MG63 (cell line): ENCODE measurements at places on chromosomes 4 and X. TPM values are rescaled to one million over a fixed set of nuclear protein-coding genes. Genes with fewer than 3 reads are reported as not detected.

DNA sequence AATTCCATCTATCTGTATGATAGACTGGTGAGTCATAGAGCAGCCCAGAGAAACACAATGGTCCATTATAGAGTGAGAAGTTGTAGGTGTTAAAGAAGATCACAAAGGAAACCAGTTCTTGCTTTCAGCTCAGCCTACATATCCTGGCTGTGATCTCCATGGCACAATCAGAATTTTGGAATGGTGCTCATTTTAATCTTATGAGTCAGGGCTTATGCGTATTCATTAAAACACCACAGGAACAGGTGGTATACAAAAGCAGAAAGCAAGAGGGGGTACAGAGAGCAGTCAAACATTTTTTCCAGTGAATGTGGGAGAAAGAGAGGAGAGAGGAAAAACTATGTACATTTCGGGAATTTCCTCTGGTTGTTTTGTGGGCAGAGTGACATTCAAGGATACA is 126.9 kb downstream of the MFAP3L start:
- DNase-seq: no peak

The HMX1 gene
- 7.5 and 17.5 TPM in 2 replicates for total RNA-seq

The NEUROG2 gene
- total RNA-seq: not detected in 2 replicates

- no peak for DNase-seq
Measured at GRCh38 chr4:104868533-104868932, 278.1 kb upstream of the TET2 start.

DNA sequence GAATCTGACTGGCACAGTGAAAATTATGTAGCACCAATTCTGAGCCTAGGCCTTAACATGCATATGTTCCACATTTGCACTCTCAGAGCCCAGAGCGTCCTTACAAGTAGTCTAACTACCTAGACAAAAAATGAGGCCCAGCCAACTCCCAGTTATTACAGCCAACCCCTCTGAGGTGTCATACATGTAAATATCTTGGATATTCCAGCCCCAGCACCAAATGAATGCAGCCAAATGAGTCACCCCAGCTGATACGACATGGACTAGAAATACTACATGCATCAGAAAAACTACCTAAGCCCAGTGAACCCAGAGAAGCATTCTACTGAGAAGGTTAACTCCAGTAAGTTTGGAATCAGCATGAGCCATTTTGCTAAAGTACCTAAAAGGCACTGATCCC is 145.1 kb downstream of the STPG2 start:
- DNase-seq: no peak

The DOCK11 gene
- 4.3 and 6.4 TPM in 2 replicates for total RNA-seq

GRCh38 chr4:118869808-118870342 is 18.8 kb upstream of the SYNPO2 start:
- DNase-seq: no peak

The HSD17B10 gene
- 162 and 166 TPM in 2 replicates for total RNA-seq

The BDH2 gene
- 3.3 and 4.0 TPM in 2 replicates for total RNA-seq

- no peak for DNase-seq
Measured at GRCh38 chr4:16021804-16022560, 59.0 kb upstream of the FGFBP2 start.

The AKAP14 gene
- total RNA-seq: not detected in 2 replicates

The ADH4 gene
- total RNA-seq: not detected in 2 replicates

DNA sequence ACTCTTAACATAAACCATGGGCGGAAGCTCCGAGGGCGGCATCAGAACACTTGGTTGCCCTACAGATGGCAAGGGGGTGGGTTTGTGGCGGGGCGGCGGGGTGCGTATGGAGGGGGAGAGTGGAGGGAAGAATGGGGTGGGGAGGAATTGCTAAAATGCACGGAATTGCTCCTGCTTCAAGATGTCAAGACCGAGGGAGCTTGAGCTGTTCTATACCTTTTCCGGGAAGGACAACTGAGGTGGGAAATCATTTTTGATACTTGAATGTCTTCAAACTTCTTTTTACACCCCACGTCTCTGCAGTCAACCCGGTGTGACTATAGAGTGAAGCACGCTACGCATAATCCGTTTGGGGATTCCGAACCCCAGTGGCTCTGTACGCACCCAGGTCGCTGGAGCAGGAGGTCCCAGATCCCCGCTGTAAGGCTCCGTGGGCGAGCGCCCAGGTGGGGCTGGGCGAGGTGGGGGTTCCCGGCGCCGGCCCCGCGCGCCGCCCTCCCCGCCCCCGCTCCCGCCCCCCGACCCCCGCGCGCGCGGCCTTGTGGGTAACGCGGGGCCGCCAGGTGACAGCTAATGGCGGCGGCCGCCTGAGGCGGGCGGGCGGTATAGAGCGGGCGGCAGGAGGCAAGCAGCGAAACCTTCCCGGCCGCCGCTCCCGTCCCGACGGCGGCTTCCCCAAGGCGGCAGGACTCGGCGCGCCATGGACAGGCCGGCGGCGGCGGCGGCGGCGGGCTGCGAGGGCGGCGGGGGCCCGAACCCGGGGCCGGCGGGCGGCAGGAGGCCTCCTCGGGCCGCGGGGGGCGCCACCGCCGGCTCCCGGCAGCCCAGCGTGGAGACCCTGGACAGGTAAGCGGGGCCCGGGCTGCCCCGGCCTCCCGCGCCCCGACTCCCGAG is at the start of gene MTMR1:
Gene MTMR1 (plus strand): TSS at position 566 of the 894 bp plus-strand sequence. CDS start 135 bp downstream, at position 701.
- peak; percentile 30 for DNase-seq

DNA sequence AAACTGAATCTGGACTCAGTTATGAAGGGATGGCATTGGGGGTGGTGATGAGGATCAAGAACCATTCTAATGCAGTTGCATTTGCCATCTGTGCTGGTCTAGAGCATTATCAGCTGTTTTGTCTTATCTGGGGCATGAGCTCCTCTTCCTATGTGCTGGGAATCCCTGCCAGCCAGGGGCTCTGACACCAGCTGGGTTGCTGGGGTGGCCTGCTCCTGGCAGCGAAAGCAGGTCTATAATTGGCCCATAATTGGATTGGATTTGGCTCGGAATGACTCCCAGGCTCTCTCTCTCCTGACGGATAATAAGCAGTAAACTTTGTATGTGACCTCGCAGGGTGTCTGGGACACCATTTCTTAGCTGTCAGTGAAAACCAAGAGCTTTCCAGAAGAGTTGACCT is 34.1 kb downstream of the SMPX start:
- DNase-seq: no peak

The TCEAL5 gene
- not detected in 2 replicates for total RNA-seq

DNA sequence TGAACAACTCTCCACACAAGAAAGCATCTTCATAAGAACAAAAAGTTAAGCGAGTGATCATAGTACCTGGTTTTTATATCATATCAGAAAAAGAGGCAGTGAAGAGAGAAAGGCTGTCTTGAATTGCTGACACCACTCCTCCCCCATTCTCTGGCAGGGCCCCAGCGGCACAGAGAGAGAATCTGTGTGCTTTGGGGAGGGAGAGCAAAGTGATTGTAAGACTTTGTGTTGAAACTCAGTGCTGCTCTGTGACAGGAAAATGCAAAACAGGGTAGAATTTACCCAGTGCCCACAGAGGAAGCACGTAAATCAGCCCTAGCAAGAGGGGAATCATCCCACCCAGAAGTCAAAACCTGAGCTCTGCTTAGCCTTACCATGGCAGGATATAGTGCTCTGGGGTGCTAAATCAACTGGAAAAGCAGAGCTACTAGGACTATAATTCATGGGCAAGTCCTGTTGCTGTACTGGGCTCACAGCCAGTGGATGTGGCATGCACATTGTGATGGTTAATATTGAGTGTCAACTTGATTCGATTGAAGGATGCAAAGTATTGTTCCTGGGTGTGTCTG is 174.6 kb downstream of the PRR32 start:
- DNase-seq: no peak

DNA sequence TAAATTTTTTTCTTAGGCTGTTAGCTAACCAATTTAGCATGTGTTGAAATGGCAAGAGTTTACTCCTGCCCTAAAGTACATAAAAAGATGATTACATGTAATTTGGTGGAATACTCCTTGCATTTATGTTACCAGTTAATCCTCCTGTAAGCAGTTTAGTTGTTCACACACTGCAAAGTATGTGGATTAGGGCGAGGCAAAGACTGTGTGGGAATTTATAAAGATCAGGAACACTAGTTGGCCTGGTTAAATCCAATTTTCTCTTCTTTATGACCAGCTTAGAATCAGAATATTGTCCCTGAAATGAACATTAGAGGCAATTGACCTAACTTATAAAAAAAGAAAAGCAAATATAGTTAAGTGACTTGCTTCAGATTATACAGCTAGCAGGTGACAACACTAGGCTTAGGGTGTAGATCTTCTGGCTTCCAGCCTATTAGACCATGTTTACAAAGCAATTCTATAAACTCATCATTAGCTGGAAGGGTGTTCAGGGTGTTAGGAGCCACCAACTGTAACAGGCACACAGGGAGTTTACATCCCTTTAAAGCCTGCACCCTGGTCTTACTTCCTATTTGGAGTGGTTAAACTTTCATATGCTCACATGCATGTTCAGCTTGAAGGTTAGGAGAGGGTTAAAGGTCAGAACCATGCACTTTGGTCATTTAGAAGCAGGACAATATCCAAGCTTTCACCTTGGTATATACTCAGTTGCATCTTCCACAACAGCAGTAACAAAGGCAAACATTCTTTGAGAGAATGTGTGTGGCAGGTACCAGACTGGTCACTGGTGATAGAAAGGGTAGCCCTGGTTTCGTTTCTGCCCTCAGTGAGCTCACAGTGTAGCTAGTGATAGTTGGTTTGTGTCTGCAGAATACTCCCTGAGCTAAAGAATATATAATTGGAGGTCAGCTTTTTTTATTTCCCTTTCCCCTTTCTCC is 72.6 kb downstream of the GC start:
- no peak for DNase-seq

DNA sequence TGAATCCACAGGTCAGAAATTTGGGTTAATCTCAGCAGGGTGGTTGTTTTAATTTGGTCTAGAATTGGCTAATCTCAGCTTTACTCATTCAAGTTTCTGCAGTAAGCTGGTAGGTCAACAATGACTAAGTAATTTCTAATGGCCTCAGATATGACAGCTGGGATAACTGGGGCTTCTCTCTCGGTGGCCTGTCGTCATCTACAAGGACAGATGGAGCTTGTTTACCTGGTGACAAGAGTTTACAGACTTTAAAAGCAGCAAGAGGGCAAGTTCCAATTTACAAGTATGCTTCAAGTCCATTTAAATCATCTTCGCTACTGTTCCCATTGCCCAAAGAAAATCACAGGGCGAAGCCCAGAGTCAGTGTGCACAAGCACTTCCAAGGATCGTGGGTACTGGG is 453.9 kb downstream of the PDHA2 start:
- DNase-seq: no peak

The GAGE12E gene
- total RNA-seq: not detected in 2 replicates

The GJB1 gene
- total RNA-seq: not detected in 2 replicates

DNA sequence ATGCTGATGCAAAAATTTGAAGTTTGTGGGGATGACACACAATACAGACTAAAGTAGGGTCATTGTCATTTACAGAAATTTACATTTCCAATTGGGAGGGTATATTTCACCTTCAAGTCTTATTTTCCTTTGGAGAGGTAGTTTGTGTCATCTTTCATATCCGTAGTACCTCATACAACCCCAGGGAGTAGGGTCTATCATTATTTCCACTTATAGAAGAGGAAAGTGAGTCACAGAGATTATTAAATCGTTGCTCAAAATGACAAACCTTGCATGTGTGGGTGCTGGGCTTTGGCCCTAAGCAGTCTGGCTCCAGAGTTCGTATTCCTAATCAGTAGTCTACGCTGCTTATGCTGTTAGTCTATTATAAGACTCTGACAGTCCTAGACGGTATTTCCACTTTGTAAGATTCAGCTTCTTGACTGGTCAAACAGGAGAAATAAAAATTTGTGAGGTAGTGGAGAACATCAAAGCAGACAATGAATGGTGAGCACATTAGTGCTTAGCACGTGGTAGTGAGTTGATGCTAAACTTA is 516.5 kb downstream of the PCDH7 start:
- DNase-seq: no peak

The SYTL5 gene
- not detected in 2 replicates for total RNA-seq

The KCTD8 gene
- not detected in 2 replicates for total RNA-seq

GRCh38 chr4:153146031-153146430 is 58.2 kb upstream of the TRIM2 start:
- no peak for DNase-seq

DNA sequence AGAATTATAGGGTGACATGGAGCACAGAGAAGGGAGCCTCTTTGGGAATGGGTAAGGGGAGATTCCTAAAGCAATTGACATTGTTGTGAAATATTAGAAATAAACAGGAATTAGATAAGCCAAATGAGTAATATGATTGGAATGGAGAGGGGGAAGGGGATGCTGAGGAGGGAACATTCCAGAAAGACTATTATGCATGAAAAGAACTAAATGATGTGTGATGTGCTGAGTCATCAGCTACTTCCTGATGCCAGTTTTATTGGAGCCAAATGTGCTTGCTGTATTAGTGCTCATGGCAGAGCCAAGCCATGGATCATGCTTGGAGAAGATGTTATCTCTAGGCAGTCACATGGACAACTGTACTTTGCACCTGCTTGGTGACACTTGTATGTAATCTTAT is 189.0 kb upstream of the HCCS start:
- peak; percentile 59 for DNase-seq

DNA sequence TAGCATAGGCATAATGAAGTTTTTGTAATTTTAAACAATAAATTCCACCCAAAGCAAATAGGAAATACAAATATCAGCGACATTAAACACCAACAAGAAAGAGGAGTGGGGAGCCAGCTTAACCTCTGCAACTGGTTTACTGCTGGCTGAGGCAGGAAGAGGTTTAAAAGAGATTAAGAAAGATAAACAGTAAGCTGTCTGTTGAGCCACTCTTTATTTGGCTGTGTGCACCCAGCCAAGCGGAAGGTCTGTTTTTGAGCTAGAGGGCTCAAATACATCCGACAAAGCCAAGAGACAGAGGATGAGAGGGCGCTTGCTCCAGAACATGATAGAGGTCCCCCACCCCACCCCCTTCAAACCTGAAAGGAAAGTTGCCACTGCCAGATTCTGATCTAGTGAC is 191.4 kb downstream of the MGST2 start:
- DNase-seq: peak; percentile 15

- no peak for DNase-seq
Measured at GRCh38 chrX:44871114-44871645, 1.8 kb upstream of the KDM6A start.

DNA sequence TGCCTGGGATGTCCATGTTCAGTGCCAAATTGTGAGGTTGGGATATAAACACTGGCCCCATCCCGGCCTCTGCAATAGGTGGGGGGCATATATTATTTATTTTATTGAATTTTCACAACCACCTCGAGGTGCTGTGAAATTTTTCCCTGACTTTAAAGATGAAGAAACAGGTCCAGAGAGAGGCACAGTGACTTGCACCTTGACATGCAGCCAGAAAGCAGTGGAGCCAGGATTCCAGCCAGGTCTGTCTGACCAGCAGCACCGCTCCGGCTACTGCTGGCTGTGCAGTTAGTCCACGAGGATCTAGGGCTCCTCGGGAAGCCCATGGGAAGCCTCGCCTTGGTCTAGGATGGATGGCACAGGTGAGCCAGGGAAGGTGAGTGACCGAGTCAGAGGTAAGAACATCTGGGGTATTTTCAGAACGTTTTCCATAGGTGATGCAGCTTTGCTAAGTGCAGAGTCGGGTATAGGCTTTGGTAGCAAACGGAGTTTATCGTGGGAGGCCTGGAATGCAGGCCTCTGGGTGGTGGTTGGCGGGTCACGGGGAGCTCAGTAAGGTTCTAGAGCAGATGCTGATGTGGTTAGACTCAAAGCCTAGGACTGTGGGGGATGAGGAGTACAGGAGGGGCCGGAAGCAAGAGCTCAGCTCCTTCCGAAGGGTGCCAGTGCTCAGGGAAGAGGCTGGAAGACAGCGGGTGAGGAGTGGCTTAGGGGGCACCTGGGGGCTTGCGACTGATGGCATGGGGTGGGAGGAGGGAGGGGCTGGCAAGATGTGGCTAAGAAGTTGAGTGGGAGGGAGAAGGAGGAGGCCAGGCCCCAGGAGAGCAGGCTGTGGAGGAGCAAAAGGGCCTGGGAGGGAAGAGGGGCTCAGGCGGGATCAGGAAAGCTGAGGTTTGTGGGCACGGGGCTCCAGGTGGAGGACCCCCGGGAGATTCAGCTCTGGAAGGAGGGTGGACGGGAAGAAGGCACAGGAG is 107.7 kb upstream of the LRPAP1 start:
- no peak for DNase-seq
